Hippocampal formation (tissue), 2 donors: ENCODE measurements at places on chromosomes 13 and 19.
A peak's percentile ranks its signal among the peaks of the same experiment; 100 is the strongest.

DNA sequence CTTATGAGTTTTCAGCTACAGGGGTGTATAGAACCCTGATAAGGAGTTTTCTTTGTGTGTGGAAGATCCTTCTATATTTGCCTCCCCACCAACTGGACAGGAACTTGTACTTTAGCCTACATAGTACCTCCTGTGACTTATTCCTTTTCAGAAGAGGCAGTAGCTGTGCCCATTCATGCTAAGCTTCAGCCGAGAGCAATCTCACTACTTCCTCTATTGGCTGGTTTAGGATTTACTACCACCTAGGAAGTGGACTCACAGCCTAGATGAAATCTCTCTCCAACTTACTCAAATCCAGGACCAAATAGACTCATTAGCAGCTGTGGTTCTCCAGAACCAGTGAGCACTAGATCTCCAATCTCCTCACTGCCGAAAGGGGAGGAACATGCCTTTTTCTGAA, 2.3 kb upstream of the REX1BD start:
- no peak for DNase-seq

GRCh38 chr13:91141543-91142061, 205.9 kb upstream of the MIR17HG start:
- DNase-seq = no peak

GRCh38 chr13:112879283-112879833, 89.7 kb upstream of the MCF2L start:
- no peak for DNase-seq

- peak; percentile 60 for DNase-seq
Observed at GRCh38 chr19:2016041-2016807, 710 bp upstream of the BTBD2 start.

- no peak for DNase-seq
Observed at GRCh38 chr19:2237869-2238153, 1.2 kb downstream of the SF3A2 start.

DNA sequence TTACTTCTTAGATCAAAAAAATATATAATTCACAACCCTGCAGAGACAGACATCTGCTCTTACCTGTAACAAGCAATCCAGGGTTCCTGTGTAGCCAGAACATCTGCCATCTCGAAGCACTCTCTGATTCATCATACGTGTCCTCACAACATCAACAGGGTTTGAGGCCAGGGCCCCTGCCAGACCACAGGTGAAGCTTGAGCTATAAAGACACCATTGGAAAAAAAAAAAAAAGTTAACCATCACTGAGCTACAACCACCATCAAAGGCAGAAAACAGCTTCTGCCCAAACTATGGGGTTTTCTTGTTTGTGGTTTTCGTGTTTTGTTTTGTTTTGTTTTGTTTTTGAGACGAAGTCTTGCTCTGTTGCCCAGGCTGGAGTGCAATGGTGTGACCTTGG, 19.3 kb downstream of the SLC25A30 start:
- DNase-seq = no peak

DNA sequence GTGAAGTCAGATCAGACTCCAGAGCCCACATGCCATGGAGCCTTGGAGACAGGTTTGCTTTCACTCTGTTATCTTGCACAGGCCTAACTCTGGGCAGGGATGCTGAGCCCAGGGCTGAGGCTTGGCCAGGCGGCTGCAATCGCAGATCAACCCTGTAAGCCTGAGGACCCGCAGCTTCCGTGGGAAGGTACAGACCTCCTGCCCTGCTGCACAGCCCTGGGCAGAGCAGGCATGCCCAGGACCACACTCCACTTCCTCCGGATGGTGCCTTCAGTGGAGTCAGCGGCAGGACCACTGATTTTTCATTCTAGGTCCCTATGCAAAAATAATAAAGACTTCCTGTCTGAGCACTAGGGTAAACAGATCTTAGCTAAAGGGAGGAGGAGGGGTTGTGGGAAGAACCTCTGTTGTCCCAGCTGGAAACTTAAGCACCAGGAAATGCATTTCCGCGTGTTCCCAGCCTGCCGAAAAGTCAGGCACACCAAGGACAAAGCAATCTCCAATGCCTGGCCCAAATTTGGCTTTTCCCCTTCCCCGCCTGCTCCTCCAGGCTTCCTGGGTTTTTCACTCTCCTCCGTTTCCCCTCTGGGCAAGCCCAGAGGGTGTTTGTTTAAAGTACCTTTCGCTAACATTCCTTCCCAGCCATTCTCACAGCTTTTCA, 87.3 kb downstream of the KCTD15 start:
- no peak for DNase-seq

- DNase-seq = peak; percentile 63
Observed at GRCh38 chr13:111460548-111461444, 140.4 kb downstream of the TEX29 start.

GRCh38 chr13:22736084-22736767, 444.6 kb upstream of the SGCG start:
- no peak for DNase-seq

DNA sequence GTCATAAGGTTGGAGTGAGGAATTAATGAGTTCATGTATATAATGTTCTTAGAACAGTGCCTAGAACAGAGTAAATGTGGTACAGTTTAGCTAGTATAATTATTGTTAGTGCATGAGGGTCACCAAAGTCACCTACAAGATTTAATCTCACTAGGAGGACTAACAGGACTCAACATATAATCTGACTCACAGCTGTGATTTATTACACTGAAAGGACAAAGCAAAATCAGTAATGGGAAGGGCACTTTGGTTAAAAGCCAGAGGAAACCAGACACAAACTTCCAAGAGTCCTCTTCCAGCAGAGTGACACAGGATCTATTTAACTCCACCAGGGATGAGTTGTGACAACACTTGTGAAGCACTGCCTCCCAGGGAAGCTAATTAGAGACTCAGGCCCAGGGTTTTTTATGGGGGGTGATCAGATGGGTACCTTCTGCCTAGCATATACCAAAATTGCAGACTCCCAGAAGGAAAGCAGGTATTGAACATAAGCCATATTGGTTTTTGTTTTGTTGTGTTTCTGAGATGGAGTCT, 341.2 kb upstream of the DACH1 start:
- DNase-seq = no peak

- DNase-seq = no peak
Observed at GRCh38 chr13:25840261-25840660, 211.6 kb downstream of the SHISA2 start.

DNA sequence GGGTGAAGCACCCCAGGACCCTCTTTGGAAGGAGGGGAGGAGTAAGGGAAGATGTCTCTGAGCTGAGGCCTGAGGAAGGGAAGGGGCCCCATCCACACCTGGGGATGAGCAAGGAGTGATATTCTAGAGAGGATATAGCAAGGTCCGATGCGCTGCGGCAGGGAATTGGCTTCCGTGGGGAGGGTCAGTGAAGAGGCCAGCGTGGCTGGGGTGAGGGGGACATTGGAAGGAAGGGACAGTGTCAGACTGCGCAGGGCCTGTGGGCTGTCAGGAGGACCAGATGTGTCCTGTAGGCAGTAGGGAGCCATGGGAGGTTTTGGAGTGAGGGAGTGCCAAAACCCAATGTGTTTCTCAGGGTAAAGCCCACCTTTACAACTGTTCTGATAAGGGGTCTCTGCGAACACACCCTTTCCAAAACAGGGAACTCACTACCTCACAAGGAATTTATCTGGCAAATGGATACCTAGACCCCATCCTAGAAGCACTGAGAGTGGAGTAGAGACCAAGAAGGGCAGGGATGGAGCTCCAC, 3.7 kb downstream of the LMTK3 start:
- no peak for DNase-seq

- no peak for DNase-seq
Observed at GRCh38 chr13:46738766-46739165, 58.2 kb downstream of the ESD start.

- no peak for DNase-seq
Observed at GRCh38 chr19:2129486-2129885, 21.9 kb downstream of the AP3D1 start.

- no peak for DNase-seq
Observed at GRCh38 chr13:50255639-50256038, 240.4 kb downstream of the KCNRG start.

DNA sequence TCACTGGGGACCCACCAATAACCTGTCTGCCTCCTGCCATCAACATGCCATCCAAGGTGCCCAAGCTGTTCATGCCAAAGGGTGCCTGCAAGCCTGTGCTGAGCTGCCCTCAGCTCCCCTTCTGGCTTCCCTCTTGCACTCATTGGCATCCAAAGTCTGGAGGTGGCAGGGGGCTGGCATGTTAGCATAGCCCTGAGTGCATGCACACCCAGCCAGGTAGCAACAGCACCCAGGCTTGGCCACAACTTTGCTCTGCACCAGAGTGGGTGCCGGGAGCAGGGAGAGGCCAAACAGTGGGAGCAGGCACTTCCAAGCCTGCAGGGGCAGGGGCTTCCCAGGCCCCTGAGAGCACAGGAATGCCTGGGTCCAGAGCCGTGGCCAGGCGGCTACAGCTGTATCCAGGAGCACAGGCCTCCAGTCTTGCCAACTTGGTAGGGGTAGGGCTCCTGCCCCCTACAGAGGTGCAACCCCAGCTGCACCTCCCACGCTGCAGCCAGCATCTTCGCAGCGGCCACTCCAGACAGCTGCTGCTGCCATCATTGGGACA, 26.1 kb upstream of the TBC1D4 start:
- no peak for DNase-seq

- DNase-seq = no peak
Observed at GRCh38 chr13:39575641-39576238, 27.3 kb downstream of the LHFPL6 start.

DNA sequence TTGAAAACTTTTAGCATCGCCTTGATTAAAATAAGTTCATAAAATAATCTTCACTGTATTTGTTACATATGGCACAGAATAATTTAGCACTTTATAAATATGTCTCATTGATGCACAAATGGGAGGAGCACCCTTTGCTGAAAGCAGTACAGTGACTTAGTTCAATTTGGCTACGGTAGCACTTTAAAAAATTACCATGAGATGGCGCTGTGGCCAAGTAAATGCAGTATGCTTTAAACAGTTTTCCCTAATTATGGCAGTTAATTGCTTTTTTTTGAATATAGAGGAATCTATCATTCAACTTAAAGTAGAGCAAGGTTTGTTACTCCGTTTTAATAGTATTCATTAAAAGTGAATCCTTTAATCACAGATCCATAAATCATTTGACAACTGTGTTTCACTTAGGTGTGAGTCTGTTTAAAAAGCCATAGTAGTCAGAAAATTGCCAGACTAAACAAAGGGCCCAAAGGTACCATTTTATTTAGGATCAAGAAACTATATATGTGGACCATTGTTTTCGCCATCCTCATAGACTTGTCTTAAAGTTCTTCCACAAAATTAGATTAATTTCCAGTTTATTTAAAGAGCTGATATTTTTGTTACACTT, 34.7 kb upstream of the ESD start:
- DNase-seq = no peak

GRCh38 chr19:38062959-38063761, 156.2 kb downstream of the SIPA1L3 start:
- no peak for DNase-seq
